ENCODE measurements at places on chromosomes 1 and 21.

- H3K27ac ChIP-seq = no peak overlapping the region
- H3K36me3 ChIP-seq = no peaks in the 10 kb centered on the region
- H3K4me3 ChIP-seq = no peak overlapping the region
- DNase-seq = no peak
Measured at GRCh38 chr21:34989337-34990151, 59.6 kb downstream of the RUNX1 start.

GRCh38 chr1:29177022-29177705 lies 4.5 kb downstream of the SRSF4 start:
- H3K36me3 ChIP-seq = peaks cover 16% of the 10 kb centered on the region
- no peaks in the 10 kb centered on the region for H3K4me1 ChIP-seq
- H3K27me3 ChIP-seq = no peaks in the 10 kb centered on the region
- H3K27ac ChIP-seq = no peak overlapping the region
- no peak for DNase-seq
- H3K4me3 ChIP-seq = peak overlapping the region; percentile 36

- no peaks in the 10 kb centered on the region for H3K27me3 ChIP-seq
- no peaks in the 10 kb centered on the region for H3K36me3 ChIP-seq
- H3K27ac ChIP-seq = no peak overlapping the region
- H3K4me3 ChIP-seq = no peak overlapping the region
- no peaks in the 10 kb centered on the region for H3K4me1 ChIP-seq
Measured at GRCh38 chr1:244162786-244163530, 111.9 kb downstream of the ZBTB18 start.

DNA sequence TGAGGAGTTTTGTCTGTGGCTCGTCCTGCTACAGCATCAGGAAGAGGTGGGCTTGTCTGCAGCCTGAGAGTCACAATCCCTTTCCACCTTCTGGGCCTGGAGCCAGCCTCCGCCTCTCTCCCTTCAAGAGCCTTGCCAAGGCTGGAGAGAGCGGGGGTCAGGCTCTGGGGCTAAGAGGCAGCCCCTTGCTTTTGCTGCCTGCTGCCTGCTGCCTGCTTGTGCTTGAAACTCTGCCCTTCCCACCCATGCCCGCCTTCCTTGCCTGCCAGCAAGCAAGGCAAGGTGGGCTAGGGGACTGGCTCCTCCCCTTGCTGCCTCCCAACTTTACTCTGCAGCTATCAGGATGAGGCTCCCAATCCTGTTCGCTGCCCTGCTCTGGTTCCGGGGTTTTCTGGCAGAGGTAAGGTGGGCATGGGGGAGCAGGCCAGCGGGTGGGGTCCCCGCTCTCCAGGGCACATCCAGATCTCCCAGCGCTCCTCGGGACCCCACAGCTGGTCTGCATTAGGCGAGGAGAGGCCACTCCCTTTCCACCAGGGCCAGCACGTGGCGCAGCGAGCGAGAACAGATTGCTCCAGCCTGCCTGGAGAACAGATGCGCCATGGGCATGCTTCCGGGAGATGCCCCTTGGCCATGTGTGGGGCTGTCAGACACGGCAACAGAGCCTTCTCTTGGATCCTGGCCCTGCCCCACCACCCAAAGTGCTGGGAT lies 7.5 kb upstream of the PTPN7 start:
- H3K4me1 ChIP-seq = peaks cover 31% of the 10 kb centered on the region
- H3K4me3 ChIP-seq = no peak overlapping the region
- no peaks in the 10 kb centered on the region for H3K27me3 ChIP-seq
- no peak overlapping the region for H3K27ac ChIP-seq

GRCh38 chr1:189775343-189775742 lies 702.3 kb downstream of the BRINP3 start:
- no peaks in the 10 kb centered on the region for H3K27me3 ChIP-seq
- DNase-seq = no peak
- H3K27ac ChIP-seq = no peak overlapping the region
- H3K4me1 ChIP-seq = no peaks in the 10 kb centered on the region
- no peaks in the 10 kb centered on the region for H3K36me3 ChIP-seq

- H3K27me3 ChIP-seq = no peaks in the 10 kb centered on the region
- DNase-seq = no peak
- no peak overlapping the region for H3K27ac ChIP-seq
- peaks cover 15% of the 10 kb centered on the region for H3K4me1 ChIP-seq
- no peaks in the 10 kb centered on the region for H3K36me3 ChIP-seq
Measured at GRCh38 chr1:160200786-160201185, 4.4 kb upstream of the PEA15 start.

- H3K36me3 ChIP-seq = no peaks in the 10 kb centered on the region
- no peak for DNase-seq
- no peaks in the 10 kb centered on the region for H3K27me3 ChIP-seq
- H3K27ac ChIP-seq = no peak overlapping the region
- no peaks in the 10 kb centered on the region for H3K4me1 ChIP-seq
- no peak overlapping the region for H3K4me3 ChIP-seq
Measured at GRCh38 chr1:15017120-15017519, 136.4 kb upstream of the TMEM51 start.

DNA sequence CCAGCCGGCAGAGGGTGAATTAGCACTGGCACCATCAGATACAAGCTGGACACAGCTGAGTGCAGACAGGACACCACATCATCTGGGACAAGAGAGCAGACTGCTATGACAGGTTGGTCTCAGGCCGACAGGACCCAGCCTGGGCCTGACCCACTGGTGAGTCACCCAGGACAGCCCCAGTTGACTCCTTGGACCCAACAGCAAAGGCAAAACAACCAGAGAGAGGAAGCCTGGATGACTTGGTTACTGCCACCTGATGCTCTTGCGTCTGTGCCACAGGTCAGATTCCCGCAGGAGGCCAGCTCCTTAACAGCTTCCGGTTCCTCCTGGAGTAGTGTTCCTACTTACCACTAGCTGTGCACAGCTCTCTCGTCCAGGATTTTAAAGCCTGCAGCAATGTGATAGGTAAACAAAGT lies 18.5 kb downstream of the CCN1 start:
- H3K4me1 ChIP-seq = no peaks in the 10 kb centered on the region
- no peak overlapping the region for H3K4me3 ChIP-seq
- no peak for DNase-seq
- no peaks in the 10 kb centered on the region for H3K27me3 ChIP-seq
- H3K36me3 ChIP-seq = no peaks in the 10 kb centered on the region

DNA sequence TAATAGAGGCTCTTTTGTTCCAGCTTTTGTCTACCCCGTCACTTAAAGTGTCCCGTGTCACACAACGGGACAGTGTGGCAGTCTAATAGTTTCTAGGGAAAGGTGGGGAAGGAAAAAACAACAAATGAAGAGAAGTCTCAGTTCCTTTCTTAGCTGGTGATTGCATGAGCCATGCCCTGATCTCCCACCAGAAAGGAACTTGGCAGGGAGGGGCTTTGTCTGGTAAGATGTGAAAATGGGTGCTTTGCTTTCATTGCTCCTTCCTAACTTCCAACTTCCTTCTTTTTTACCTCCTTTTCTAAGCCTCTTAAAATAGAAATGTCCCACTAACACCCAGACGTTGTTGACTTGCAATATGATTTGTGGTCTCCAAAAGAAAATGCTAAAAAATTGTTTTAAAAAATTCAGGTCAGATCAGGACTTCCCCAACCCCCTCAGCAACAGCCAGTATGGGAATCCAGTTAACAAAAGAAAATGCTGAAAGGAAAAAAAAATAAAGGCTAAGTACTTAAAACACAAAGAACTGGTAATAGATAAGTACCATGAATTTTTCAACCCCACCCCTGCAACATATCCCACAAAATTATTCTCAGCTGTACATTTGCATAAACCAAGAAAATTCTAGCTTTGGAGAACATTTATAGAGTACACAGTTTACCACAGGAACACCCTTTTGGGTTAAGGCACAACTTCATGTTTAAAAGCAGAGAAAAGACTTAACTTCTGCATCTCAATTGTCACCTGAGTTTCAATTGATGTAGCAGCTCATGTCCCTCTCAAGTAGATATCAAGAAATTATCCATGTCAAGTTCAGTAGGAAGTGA lies 106.2 kb downstream of the NIBAN1 start:
- 0 out of 2 replicates have a peak overlapping the region, but pooled peaks have one; percentile 11 for H3K4me3 ChIP-seq
- no peak for DNase-seq
- H3K4me1 ChIP-seq = peaks cover 30% of the 10 kb centered on the region

DNA sequence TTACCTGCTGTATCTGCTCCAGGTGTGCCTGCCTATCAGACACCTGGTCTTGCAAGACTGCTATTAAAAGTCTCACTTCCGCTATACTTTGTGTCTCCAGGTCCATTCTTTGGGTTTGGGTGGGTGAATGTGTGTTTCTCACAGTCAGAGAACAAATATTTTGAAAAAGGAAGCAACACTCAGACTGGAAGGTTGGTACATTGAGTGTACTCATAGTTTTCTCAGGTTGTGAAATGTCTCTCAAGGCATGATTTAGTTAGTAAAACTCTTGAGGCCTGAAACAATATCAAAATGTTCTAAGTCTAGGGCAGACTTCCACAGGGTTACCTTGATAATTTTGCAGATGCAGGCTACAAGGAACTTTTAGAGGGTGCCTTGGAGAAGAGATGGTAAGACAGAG lies 429.9 kb upstream of the ZRANB2 start:
- H3K27me3 ChIP-seq = no peaks in the 10 kb centered on the region
- no peaks in the 10 kb centered on the region for H3K4me1 ChIP-seq
- no peak for DNase-seq
- no peaks in the 10 kb centered on the region for H3K36me3 ChIP-seq

- DNase-seq = no peak
- H3K27ac ChIP-seq = no peak overlapping the region
- H3K27me3 ChIP-seq = no peaks in the 10 kb centered on the region
- no peak overlapping the region for H3K4me3 ChIP-seq
- H3K4me1 ChIP-seq = no peaks in the 10 kb centered on the region
- H3K36me3 ChIP-seq = peaks cover 1% of the 10 kb centered on the region
Measured at GRCh38 chr1:44236490-44237272, 23.4 kb downstream of the DMAP1 start.

- H3K27me3 ChIP-seq = no peaks in the 10 kb centered on the region
- H3K27ac ChIP-seq = no peak overlapping the region
- H3K36me3 ChIP-seq = no peaks in the 10 kb centered on the region
Measured at GRCh38 chr1:10818262-10819197, 22.1 kb upstream of the CASZ1 start.

DNA sequence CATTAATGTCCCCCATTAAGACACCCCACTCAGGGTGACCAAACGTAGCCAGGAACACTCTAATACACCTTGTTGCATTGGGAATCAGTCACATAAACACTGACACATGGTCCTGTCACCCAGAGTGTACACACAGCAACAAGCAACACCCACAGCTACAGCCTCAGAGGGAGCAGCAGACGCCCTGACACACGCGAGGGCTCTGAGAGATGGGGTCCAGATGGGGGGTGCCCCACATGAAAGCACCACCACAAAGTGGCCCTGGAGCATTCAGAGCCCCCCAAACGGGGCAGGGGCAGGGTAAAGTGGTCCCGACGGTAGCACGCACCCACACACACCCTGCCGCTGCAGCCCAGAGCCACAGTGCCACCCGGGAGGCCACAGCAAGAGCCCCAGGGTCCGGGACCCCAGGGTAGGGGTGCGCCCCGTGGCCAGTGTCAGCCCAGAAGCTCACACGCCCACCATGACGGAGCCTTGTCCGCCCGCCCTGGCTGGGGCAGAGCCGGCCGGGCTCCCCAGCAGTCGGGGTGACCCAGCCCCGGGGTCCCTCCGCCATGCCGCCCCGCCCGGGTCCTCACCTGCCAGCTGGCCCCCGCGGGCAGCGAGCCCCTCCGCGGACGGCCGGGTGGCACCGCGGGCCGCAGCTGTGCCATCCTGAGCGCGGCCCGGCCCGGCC lies 47.3 kb downstream of the RAP1GAP start:
- H3K36me3 ChIP-seq = no peaks in the 10 kb centered on the region
- H3K4me3 ChIP-seq = no peak overlapping the region
- no peak for DNase-seq

DNA sequence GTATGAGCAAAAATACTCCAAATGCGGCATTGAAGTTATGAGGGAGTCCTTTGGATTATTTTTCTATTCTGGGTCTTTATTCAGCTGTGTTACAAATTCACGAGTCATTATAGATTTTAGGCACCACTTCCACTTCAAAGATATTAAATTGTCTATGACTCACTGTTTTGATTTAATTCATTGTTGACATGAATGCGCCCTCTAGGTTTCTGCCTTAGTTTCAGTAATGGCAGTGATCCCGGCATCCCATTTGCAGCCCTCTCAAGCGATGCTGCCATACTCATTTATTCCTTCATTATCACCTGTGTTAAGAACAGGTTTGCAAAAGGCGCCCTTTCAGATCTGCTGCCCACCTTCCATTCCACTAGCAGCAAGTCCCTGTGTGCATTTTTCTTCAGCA lies 14.0 kb downstream of the RSPO1 start:
- H3K4me1 ChIP-seq = no peaks in the 10 kb centered on the region
- DNase-seq = no peak
- H3K27ac ChIP-seq = no peak overlapping the region
- no peak overlapping the region for H3K4me3 ChIP-seq
- no peaks in the 10 kb centered on the region for H3K36me3 ChIP-seq

GRCh38 chr1:221246067-221246466 lies 366.8 kb downstream of the HLX start:
- no peak overlapping the region for H3K27ac ChIP-seq
- no peak for DNase-seq
- no peak overlapping the region for H3K4me3 ChIP-seq
- no peaks in the 10 kb centered on the region for H3K4me1 ChIP-seq
- H3K36me3 ChIP-seq = no peaks in the 10 kb centered on the region
- no peaks in the 10 kb centered on the region for H3K27me3 ChIP-seq

DNA sequence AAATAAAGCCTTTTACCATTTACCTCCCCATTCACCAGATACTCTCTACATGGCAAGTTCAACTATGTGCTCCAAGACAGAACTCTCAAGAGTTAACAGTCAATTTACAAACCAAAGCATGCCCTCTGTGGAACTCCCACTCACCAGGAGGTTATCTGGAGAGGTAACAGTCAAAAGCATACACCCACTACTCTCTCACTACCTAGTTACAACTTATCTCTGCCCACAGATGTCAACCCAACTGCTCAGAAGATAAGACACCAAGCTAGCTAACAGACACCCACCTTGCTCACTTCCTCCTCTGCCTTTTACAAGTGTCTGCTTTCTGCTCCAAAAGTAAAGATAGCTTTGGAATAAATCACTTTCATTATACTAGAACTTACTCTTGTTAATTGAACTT lies 131.0 kb downstream of the TRIM33 start:
- no peak overlapping the region for H3K4me3 ChIP-seq
- no peak for DNase-seq
- H3K27me3 ChIP-seq = no peaks in the 10 kb centered on the region

DNA sequence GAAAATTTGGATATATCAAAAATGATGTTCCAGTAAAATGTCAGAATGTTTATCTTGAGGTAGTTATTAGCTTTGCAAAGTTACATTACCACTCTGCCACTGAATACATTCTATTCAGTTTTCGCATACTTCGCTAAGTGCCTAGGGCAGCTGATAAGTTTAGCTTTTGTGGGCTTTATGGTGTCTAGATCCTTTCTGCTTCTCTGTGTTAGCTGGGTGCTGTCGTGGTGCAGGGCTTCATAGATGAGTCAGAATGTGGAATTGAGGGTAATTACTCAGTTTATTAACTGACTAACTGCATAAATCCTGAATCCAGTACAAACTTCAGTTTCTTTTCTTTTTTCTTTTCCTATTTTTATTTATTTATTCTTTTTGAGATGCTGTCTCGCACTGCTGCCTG lies 21.5 kb downstream of the NCAM2 start:
- H3K36me3 ChIP-seq = no peaks in the 10 kb centered on the region
- no peak overlapping the region for H3K27ac ChIP-seq
- no peak overlapping the region for H3K4me3 ChIP-seq
- DNase-seq = no peak
- H3K4me1 ChIP-seq = no peaks in the 10 kb centered on the region

Data from GM12878 (cell line).